ENCODE measurements at places on chromosomes 3 and 15. TPM values are rescaled to one million over a fixed set of nuclear protein-coding genes. Genes with fewer than 3 reads are reported as not detected.

ANKRD63 gene
- 0.49 TPM for total RNA-seq

PDZRN3 gene
- 28.0 TPM for total RNA-seq

GPR156 gene
- 4.2 TPM for total RNA-seq

SH3GL3 gene
- 129 TPM for total RNA-seq

C3orf80 gene
- 9.6 TPM for total RNA-seq

ZNF501 gene
- total RNA-seq, result 17.5 TPM

CERS3 gene
- total RNA-seq, result 0.74 TPM

TRPM1 gene
- not detected for total RNA-seq

C3orf70 gene
- 27.5 TPM for total RNA-seq

FHIT gene
- 2.0 TPM for total RNA-seq

ALDH1A2 gene
- total RNA-seq, result 4.9 TPM

ZNF774 gene
- total RNA-seq, result 6.9 TPM

TTC23 gene
- 6.1 TPM for total RNA-seq

SLC51A gene
- 0.49 TPM for total RNA-seq

GNB5 gene
- total RNA-seq, result 38.4 TPM

All from temporal lobe (tissue), 4 donors.